ENCODE measurements at places on chromosomes 5 and 9.

GRCh38 chr5:10479154-10479721, 37.6 kb downstream of the ROPN1L start:
- DNase-seq = peak; percentile 46

- DNase-seq = no peak
Observed at GRCh38 chr9:69604568-69605219, 67.5 kb downstream of the APBA1 start.

- no peak for DNase-seq
Observed at GRCh38 chr9:37498457-37498856, 12.7 kb downstream of the POLR1E start.

- no peak for DNase-seq
Observed at GRCh38 chr5:153520952-153521351, 30.5 kb downstream of the GRIA1 start.

- no peak for DNase-seq
Observed at GRCh38 chr5:160450164-160450932, 28.7 kb downstream of the PTTG1 start.

- no peak for DNase-seq
Observed at GRCh38 chr9:74303945-74304344, 193.2 kb upstream of the RORB start.

- no peak for DNase-seq
Observed at GRCh38 chr9:114258866-114259797, 63.8 kb upstream of the ORM1 start.

DNA sequence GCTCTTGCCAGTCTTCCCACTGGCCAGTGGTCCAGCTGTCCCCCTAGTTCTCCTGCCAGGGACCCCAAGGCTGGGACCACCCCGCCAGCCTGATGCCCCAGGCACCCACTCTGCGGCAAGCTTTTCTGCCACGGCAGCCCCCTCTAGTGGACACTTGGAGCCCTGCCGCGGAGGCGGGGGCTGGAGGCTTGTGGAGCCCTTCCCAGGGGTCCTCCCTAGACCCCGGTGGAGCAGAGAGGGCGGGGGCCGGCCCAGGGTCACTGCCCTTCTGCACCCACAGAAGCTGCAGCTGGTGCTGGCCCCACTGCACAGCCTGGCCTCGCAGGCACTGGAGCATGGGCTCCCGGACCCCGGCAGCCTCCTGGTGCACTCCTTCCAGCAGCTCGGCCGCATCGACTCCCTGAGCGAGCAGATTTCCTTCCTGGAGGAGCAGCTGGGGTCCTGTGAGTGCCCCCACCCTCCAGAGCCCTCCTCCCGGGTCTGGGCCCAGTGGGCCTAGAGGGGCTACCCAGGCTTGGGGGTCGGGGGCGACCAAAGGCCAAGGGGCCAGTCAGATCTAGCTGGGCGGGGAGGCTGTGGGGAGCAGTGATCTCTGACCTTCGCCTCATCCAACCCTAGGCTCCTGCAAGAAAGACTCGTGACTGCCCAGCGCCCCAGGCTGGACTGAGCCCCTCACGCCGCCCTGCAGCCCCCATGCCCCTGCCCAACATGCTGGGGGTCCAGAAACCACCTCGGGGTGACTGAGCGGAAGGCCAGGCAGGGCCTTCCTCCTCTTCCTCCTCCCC, 9.1 kb downstream of the EGFL7 start:
- DNase-seq = no peak

- DNase-seq = no peak
Observed at GRCh38 chr5:146082798-146083197, 22.6 kb downstream of the PLAC8L1 start.

Measured in epithelial cell of prostate (primary cell).